ENCODE measurements at places on chromosomes 4 and X.
A peak's percentile ranks its signal among the peaks of the same experiment; 100 is the strongest.

GRCh38 chrX:13721371-13721770, 13.0 kb downstream of the TRAPPC2 start:
- DNase-seq: no peak

DNA sequence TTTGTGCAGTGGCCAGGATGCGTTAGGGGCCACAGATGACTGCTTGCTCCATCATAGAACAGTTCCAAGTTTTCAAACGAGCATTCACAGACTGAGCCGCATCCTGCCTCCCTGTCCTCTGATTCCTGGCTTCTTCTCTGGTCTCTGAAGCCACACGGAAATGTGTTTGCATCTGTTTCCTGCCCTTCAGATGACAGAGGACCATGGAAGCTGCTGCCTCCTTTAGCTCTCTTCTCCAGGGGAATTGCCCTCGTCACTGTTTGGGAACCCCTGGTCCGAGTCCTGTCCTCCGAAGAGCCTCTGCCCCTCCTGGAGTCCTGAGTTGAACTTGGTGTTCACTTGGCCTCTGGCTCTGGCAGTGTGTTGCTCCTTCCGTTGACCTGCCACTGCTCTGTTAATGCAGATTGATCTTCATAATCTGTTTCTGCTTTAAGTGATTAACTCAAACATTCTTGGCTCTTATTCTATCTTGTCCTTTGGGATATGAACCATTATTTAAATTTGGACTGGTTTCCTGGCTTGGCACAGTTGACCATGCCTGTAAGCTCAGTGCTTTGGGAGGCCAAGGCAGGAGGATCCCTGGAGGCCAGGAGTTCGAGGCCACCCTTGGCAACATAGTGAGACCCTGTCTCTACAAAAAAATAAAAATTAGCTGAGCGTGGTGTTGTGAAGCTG, 96.0 kb downstream of the PTTG2 start:
- no peak for DNase-seq

GRCh38 chr4:75940692-75941253, at the start of gene NAAA:
Gene NAAA (minus strand): TSS chr4:75941013. CDS start chr4:75940949, 64 bp downstream.
- DNase-seq: peak; percentile 36

- DNase-seq: no peak
Measured at GRCh38 chrX:39972340-39972739, 125.4 kb downstream of the BCOR start.

GRCh38 chr4:111780965-111781364, 364.3 kb upstream of the FAM241A start:
- no peak for DNase-seq

GRCh38 chr4:32519060-32519459, 1798.9 kb downstream of the PCDH7 start:
- DNase-seq: no peak

DNA sequence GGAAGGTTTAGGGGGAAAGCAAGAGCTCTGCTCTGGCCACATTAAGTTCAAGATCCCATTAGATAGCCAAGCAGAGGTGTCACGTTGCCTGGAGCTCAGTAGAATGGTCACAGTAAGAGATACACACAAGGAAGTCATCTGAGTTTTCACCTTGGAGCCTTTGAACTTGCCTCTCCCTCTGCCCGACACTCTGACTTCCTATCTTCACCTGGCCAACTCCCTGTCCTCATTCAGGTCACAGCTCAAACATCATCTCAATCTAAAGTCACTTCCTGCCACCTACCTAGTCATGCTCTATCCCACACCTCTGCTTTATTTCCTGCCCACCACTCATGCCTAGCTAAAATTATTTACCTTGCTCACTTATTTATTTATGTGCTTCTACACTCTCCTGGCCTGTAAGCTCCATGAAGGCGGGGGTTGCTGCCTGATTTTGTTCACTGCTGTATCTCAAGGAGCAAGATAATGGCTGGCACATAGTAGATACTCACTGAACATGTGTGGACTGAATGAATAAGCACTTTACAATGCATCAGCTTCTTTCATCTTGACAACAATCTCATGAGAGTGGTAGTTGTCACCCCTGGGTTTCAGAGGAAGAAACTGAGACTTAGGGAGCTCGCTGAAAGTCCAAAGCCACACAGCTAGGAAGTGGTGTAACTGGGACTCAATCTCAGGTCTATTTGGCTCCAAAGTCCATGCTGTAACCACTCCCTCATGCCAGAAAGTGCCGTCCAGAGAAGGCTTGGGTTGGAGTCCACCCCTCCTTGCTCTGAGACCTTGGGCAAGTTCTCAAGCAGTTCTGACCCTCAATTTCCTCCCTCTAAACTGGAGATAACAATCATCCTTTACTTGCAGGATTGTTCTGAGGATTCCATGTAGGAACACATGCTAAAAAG, 40.3 kb downstream of the EFNB1 start:
- DNase-seq: no peak

- no peak for DNase-seq
Measured at GRCh38 chr4:108270466-108271450, 102.0 kb upstream of the LEF1 start.

GRCh38 chrX:30577362-30577991, at the start of gene TASL:
Gene TASL (minus strand): TSS chrX:30577766. CDS start chrX:30560355, 17,411 bp downstream.
- no peak for DNase-seq

DNA sequence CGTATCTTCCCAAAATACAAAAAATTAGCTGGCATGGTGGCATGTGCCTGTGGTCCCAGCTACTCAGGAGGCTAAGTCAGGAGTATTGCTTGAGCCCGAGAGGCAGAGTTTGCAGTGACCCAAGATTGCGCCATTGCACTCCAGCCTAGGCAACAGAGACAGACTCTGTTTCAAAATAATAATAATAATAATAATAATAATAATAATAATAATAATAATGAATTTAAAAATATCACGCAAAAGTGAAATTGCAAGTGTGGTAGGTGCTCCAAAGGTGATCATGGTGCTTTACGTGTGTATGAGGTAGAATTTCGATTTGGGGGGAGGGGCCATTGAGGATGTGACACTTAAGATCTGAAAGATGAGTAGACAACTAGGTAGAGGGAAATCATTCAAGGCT, 4.9 kb upstream of the HPSE start:
- DNase-seq: no peak

- DNase-seq: no peak
Measured at GRCh38 chr4:98522636-98523395, 135.6 kb downstream of the TSPAN5 start.

DNA sequence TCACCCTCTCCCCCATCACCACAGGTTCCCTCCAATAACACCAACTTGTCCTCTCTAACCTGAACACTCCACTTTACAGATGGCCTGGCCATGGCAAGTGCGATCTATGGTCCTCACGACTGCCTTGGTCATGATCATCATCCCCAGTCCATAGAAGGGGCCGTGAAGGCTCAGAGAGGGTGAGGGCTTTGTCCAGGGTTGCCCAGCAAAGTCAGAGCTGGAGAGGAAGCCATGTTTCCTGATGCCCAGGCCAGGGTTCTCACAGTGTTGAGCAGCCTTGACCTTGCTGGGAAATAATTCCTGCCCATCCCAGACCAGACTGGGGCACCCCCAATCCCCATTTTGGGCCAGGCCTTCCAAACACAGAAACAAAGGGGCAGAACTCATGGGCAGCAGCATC, 42.9 kb upstream of the MAN2B2 start:
- DNase-seq: no peak

GRCh38 chrX:154431341-154431740, 2.9 kb downstream of the ATP6AP1 start:
- DNase-seq: no peak

DNA sequence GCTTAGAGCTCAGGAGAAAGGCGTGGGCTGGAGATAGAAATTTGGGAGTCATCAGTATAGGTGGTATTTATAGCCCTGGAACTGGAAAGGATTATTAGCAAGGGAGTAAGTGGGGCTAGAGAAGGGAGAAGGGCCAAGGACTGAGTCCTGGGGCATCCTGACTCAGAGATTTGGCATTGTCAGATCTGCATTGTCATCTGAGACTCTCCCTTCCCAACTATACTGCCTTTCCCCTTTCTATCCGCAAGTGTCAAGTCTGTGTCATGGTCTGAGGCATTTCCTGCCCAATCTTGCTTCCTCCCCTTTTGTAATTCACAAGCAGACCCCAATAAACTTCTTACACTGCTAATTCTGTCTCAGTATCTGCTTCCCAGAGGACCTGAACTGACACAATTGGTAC, 24.4 kb upstream of the SLC25A43 start:
- DNase-seq: no peak

DNA sequence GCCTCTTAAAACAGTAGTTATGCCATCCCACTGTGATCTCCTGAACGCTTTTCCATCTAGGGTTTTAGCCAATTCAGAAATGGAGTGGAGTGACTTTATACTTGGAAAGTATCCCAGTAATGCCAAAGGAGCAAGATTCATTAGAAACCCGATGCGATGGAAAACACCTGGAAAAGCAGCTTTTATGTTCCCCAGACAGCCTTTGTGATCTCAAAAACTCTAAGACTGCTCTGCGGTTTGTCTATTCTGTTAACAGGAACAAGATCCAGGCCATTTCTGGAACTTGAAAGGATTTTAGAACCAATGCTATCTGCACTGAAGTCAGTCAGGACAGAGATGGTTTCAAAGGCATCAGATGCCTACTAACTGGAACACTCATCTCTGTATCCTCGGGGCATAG, 145.1 kb downstream of the APBB2 start:
- no peak for DNase-seq

DNA sequence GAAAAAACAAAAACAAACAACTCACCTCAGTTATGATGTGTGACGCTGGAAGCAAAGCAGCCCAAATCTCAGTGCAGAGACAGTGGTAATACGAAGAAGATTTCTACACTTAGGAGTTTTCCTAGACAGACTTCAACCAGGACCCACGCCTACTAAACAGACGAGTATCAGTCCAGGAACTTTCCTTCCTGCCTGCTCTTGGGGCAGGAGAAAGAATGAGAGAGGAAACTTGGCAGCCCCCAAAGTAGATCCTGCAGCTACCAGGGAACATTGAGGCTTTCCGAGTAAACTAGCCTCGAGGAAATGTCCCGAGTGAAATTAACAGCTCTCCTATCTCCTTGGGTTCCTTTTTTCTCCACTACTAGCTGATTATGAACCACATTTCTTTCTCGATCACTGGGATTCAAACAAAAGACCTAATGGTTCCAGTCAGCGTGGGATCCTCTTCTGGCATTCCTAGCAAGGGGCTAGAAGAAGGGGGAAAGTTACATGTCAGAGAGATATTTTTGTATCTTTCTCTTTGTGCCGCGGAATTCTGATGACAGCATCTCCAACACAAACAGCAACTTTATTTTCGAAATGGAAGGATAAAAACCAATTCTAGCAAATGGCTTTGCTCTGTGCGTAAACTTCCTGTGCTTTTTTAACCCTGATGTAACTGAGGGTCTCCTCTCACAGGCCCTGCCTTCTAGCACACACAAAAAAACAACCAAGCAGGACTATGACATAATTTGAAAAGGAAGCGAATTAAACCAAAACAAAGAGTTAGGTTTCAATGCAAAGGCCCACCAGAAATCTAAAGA, 53.2 kb downstream of the PPM1K start:
- no peak for DNase-seq

DNA sequence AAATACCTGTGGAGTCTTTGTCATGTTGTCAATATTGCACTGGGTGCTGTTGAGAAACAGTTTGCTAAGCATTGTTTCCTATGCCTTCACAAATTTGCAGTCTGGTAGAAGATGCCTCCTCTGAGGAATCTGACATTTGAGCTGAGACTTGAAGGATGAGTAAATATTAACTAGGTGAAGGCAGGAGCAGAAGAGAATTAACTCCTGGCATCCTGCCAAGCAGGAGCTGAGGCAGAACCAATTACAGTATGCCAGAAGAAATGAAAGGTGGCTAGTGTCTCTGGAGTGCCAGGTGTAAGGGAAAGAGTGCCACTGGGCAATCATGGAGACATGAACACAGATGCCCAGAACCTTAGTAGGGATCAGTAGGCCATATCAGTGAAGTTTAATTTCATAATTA, 1778.2 kb upstream of the PCDH10 start:
- DNase-seq: no peak

DNA sequence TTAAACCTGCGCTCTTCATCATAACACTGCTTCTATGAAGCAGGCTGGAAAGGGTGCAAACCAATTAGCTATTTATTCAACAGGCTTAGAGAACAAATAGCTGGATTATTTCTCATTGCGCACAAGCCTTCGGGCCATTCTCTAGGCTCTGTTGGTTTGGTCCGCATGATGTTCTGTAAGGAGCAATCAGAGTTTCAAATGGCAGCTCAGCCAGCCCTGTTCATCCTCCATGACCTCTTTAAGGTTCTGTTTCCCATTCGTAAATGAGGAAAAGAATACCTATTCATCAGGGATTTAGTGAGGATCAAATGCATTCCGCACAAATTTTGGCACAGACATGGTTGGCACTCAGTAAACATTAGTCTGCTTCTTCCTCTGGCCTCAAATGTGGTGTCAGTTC, 15.5 kb upstream of the GPM6A start:
- no peak for DNase-seq

DNA sequence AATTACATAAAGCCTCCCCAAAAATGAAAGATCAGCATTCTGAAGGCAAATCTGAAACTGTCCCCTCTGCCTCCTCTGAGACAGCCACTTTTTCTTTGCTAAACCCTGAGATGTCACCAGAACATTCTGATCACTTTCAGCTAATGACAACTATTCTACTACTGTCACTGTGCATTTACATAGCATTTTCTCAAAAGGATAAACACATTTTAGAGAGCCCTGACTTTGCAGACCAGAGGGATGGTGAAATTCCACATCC, 72.1 kb downstream of the GATB start:
- no peak for DNase-seq

DNA sequence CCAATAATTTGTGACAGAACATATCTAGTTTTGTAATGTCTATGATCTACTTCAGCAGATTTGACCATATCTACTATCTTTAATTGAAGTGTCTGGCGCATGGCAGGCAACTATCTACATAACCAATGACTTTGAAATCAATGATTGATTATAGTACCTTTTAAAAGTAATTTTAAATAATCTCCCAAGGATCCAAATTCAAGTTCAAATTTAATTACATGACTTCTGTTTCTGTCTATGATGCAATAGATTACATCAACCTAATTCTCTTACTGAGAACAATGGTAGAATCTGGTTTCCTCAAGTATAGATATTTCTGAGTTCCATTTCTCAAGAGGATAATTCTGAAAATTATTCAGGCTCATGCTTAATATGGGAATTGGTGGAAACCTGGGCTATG, 177.4 kb upstream of the IL15 start:
- no peak for DNase-seq
